ENCODE measurements at places on chromosomes 1 and 21.

DNA sequence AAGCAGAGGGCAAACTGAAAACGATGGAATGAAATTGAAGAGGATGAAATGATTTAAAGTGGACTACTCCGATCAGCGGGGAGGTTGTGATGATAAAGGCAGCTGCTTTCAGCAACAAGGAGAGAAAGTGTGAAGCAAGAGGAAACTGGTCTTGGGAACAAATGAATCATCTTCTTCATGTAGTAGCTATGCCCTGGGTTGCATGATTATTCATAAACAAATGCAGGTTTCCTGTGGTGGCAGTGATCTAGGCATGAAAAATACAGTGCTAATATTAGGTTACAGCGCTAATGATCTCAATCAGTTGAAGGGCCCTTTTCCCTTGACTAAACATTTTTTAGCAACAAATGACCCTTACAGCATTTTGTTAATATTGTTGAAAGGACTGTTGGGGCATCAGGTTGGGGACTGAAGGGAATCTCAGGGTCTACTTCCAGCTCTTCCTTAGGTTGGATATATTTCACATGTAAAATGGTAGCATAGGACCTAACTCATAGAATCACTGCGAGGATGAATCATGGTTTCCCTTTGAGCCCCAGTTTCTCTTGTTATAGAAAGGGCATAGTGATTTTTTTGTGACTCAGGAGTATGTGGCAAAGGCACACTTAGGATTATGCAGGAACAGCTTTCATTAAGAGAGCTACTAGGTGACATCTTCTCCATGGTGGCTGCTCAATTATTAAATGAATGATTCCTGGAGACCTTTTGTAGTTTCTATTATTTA lies 1.9 kb upstream of the ZFYVE9 start:
- DNase-seq = no peak

DNA sequence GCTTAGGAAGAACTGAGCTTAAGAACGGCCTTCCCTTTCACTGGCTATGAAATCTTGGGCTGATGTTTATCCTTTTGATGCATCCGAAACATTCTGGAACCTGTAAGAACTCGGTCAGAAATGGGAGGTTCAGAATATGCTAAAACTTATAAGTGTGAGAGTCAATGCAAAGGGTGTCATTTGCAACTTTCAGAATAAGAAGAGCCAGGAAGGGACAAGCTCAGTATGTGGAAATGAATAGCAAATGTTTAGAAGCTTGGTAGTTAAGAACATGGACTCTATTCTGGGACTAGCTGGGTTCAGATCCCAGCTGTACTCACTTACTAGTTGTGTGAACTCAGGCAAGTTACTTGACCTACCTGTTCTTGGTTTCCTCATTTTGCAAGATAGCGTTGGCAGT lies 234.1 kb downstream of the OMA1 start:
- no peak for DNase-seq

GRCh38 chr1:233613252-233614172 lies at the start of gene KCNK1:
KCNK1 (plus strand) TSS chr1:233614106; CDS start chr1:233614172, 66 bp downstream.
- DNase-seq = peak; percentile 5

DNA sequence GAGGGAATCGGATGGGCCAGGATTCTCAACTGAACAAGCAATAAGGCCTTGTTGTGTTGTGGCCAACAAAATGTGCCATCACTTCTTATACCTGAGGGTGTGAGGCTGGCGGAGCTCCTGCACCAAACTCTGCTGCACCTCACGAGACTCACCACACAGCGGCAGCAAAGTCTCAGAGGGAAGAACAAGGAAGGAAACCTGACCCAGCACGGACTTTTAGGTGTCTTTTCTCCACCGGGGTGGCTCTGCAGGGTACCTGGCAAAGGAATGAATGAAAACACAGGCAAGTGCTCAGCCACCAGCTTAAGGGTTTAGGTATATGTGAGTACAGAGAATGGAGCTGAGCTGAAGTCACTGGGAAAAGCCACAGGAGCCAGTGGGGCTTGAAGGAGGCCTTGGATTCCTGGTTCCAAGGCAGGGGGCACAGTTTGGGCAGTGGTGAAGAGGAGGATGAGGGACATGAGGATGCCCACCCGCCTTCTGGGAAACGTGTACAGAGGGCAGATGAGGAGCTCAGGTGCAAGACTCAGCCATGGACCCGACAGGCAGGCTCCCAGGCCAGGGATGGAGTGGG lies 31.1 kb upstream of the HSD3B1 start:
- DNase-seq = no peak

- no peak for DNase-seq
Measured at GRCh38 chr1:225909477-225909876, 14.6 kb downstream of the PYCR2 start.

GRCh38 chr1:109884242-109884891 lies 26.3 kb upstream of the CSF1 start:
- DNase-seq = no peak

DNA sequence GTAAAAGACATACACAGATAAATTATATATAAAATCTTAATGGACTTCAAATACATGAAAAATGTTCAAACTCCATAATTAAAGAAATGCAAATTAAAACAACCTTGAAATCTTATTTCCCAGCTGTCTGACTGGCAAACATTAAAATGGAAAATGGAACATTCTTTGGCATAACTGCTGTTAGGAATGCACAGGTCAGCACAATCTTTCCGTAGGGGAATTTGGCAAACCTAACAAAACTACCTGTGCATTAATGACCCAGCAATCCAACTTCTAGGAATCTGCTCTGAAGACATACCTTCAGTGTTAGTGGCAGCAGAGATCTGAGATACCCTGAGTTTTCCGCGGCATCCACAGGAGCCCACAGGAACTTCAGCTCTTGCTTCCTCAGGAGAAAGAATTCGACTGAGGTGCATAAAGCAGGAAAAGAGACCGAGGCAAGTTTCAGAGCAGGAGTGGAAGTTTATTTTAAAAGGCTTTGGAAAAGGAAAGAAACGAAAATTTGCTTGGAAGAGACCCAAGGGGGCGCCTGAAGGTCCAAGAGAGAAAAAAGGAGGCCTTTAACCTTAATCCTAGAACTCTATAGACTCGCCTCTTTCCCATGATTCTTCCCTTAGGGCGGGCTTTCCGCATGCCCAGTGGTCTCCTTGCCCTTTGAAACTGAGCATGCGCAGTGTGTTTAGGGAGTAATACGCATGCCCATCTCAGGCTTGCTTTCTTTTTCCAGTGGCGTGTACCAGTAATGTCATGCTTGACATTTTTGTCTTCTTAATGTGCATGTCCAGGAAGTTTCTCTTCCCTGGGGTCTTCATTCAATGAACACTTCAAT lies 24.8 kb downstream of the LYPD8 start:
- DNase-seq = no peak

DNA sequence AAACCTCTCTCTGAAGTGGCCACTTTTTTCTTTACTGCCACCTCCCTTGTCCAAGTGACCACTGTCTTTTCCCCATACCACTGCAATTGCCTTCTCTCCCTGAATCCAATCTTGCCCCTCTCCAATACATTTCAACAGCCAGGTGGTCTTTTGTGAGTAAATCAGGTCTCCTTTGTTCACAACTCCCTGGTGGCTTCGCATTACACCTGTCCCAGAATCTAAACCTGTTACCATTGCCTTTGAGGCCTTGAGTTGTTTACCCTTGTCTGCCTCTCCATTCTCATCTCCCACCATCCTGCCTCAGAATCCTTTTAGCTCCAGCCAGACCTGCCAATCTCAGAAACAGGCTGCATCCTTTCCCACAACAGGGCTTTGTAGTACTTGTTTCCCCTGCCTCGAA lies 21.8 kb upstream of the DYNLT5 start:
- DNase-seq = peak; percentile 32

- DNase-seq = no peak
Measured at GRCh38 chr1:175511496-175511895, 231.9 kb downstream of the TNR start.

GRCh38 chr1:91273875-91274274 lies 130.8 kb downstream of the HFM1 start:
- DNase-seq = no peak

- no peak for DNase-seq
Measured at GRCh38 chr21:43721206-43721605, 2.3 kb downstream of the PDXK start.

DNA sequence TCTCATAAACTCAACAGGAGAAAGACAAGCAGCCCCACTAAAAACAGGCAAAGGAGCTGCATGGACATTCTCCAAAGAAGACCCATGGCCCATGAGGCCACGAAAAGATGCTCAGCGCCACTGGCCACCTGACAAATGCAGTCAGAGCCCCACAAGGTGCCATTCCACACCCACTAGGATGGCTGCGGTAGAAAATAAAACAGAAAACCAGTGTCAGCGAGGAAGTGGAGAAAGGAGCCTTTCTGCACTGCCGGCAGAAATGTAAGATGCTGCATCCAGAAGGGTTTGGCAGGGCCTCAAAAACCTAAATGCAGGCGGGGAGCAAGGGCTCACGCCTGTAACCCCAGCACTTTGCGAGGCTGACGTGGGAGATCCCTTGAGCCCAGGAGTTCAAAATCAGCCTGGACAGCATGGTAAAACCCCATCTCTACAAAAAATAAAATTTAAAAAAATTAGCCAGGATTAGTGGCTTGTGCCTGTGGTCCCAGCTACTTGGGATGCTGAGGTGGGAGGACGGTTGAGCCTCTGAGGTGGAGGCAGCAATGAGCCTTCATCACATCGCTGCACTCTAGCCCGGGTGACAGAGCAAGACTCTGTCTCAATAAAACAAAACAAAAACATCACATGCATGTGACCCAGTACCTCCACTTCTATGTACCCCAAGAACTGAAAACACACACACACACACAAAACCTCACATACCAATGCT lies 4.2 kb downstream of the WNT9A start:
- DNase-seq = no peak

DNA sequence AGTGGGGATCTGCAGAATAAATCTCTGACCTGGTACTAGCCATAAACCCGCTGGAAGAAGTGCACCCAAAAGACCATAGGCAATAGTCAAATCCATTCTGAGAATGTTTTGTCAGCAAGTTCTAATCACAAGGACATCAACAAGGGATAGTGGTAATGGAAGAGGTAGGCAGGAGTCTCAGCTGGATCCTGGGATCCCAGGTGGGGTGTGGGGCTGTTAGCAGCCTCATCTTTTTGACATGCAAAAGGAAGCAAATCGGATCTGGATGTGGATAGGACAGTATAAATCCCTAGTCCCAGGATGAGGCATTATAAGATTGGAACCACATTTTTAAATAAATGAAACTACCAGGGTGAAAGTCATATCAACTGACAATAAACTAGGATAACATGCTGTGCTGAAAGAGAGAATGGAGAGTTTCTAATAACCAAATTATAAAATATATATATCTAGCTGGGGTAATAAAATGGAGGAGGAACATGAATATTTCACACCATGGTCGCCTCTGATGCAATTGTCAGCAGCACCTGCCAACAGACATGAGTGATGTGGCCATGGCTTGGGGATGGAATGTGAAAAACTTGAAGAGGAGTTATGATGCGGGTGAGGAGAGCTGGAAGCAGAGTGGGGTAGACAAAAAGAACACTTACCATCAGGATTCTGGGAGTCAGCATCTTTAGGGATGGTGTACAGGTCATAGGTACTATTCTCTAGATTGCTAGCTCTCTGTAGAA lies 23.7 kb upstream of the PEX19 start:
- no peak for DNase-seq

DNA sequence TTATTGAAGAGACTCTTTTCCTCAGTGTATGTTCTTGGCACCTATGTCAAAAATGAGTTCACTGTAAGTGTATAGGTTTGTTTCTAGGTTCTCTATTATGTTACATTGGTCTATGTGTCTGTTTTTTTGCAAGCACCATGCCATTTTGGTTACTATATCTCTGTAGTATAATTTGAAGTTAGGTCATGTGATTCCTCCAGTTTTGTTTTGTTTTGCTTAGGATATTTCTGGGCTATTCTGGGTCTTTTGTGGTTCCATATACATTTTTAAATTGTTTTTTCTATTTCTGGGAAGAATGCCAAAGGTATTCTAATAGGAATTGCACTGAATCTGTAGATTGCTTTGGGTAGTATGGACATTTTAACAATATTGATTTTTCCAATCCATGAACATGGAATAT lies 13.2 kb downstream of the TMED5 start:
- DNase-seq = no peak

DNA sequence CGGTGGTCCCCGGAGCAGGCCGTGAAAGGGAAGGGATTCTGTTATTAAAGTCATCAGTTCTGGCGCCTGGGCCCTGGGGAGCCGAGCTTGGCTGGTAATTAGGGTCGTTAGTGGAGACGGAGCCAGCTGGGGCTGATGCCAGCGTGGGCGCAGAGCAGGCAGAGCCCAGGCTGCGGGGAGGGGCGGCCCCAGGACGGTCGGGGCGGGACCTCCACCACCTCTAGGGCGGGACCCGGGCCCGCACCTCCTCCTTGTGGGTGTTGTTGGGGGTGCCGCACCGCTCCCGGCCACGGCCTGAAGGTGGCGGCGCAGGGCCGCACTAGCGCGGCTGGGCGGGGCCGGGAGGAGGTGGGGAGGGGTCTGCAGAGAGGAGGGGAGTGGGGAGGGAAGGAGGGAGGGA lies 470.6 kb downstream of the PTPRU start:
- peak; percentile 50 for DNase-seq
